ENCODE measurements at places on chromosomes 5 and 9.

DNA sequence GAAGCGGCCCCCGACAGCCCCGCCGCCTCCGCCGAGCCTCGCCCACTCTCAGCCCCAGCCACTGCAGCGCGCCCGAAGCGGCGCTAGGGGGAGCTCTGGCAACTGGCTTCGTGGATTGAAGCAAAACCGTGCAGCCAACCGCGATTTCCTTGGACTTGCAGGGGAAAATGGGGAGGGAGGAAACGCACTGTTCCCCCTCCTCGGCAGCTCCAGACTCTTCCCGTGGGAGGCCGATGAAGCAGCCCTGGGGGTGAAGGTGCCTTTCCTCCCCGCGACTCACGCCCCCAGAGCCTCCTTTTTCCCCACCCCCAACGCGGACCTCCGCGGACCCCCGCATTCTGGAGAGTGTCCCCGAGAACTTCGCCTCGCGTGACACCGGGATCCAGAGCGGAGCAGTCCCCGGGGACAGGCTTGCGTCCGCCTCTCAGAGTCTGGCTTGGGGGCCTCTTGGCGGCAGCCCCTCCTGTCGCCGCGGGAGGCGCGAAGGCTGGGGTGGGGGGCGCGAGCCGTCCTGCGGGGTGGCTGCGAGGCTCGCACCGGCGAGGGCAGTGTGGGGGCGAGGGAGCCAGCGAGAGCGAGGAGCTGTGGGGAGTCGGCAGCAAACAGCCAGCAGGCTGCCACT is 3.8 kb downstream of the IER5L start:
- DNase-seq: peak; percentile 79

DNA sequence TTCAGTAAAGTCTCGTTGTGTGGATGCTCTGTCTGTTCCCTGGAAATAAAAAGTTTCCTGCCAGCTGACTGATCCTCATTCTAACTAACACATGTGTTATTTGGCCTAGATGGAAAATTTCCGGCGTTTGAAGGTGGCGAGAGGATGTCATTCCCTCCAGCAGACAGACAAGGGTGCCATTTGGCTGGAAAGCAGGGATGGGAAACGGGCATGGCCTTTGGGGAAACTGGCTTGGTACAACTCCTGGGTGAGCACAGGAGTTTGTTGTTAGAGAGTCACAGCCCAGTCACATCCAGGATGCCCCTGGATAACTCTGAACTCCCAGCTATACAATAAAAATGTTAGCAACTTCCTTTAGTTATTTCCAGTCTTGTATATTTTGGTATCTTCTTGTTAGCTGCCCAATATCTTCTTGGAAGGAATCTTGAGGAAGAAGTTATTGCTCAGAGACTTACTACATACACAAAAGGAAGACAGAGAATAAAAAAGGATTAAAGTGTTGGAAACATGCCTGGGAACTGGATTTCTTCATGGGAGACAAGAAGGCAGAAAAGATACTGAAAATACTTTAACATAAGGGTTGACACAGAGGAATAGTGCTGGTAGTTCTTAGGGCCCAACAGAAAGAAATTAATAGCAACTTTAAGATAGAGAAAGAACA is 41.9 kb downstream of the TEK start:
- no peak for DNase-seq

- no peak for DNase-seq
These were observed 22.6 kb upstream of the BRINP1 start for GRCh38 chr9:119391878-119392277.

GRCh38 chr5:2983583-2984300 is 232.3 kb upstream of the IRX2 start:
- DNase-seq: no peak

DNA sequence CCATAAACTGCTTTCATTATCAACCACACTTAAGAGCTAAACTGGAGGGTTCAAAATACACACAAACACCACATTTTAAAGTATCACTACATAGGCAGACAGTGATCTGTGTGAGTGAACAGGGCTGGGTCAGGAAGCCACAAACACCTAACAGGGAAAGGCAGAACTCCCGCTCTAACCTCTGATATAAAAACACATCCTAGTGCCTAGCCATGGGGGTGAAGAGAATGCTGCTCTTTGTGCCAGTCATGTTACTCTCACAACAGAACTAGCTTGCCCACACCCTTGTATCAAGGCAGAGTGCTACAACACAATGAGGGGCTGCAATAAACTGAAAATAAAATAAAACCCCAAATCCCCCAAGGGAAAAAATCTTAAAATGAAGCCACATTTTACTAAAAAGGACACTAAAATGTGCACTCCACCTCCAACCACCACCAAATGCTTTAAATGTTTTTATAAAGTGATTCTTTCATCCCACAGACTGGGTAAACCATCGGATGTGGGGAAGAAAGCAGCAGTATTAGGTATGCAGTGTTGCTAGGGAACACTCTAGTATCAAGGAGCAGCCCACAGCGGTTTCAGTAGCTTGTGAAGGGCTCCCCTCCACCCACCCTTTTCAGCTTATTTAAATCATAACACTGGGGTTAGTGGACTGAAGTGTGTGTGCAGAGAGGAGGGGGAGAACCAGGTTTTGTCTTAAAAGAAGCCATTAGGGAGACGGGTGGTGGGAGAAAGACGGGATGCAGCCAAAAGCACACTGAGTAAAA is 64.5 kb downstream of the TMEM161B start:
- peak; percentile 26 for DNase-seq

- no peak for DNase-seq
These were observed 102.0 kb downstream of the NSG2 start for GRCh38 chr5:174147551-174147950.

DNA sequence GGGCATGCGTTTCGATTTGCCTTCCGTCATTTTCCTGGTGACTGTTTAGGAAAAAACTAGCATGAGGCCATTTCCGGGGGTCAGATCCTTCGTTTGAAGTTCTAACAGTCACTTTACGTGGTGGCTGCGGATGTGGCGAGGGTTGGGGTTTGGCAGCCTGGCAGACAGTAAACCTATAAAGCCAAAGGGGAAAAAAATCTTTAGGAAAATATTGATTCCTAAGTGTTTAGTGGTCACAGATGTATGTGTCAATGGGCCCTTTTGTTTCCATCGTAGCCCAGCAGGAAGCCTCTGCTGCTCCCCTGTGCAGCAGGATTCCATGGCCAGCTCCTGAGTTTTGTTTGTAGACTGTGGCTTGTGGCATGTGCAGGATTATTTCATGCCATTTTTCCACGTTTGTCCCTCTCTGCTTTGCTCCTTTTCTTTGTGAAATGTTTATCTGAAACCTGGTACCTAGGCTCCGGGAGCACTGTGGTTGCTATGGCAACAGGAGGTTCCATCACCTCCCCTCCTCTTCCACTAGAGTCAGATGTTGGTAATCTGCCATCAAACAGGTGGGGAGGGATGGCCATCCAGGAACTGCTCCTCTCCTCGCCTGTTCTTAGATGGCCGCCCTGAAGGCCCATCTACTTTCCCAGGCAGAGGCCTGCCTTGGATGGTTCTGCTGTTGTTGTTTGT is 202.3 kb downstream of the AOPEP start:
- no peak for DNase-seq

GRCh38 chr5:178488696-178489095 is 101.5 kb downstream of the COL23A1 start:
- DNase-seq: no peak

GRCh38 chr5:76788362-76788761 is 30.5 kb upstream of the F2RL1 start:
- no peak for DNase-seq

GRCh38 chr5:78979909-78980308 is 5.2 kb downstream of the ARSB start:
- DNase-seq: no peak

DNA sequence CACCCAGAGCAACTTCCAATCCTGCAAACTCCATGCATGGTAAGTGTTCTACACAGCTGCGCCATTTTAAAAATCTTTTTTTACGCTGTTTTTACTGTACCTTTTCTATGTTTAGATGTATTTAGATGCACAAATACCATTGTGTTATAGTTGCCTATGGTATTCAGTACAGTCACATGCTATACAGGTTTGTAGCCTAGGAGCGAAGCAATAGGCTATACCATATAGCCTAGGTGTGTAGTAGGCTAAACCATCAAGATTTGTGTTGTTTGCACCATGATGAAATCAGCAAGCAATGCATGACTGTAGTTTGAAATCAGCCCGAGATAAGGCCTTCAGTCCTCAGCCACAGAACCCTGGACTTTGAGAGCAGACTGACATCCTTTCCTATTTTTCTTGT is 101.2 kb downstream of the LIX1 start:
- DNase-seq: no peak
